ENCODE measurements at places on chromosomes 1 and 21.

- peak; percentile 54 for DNase-seq
These were observed 5.4 kb downstream of the SOAT1 start for GRCh38 chr1:179298952-179299351.

DNA sequence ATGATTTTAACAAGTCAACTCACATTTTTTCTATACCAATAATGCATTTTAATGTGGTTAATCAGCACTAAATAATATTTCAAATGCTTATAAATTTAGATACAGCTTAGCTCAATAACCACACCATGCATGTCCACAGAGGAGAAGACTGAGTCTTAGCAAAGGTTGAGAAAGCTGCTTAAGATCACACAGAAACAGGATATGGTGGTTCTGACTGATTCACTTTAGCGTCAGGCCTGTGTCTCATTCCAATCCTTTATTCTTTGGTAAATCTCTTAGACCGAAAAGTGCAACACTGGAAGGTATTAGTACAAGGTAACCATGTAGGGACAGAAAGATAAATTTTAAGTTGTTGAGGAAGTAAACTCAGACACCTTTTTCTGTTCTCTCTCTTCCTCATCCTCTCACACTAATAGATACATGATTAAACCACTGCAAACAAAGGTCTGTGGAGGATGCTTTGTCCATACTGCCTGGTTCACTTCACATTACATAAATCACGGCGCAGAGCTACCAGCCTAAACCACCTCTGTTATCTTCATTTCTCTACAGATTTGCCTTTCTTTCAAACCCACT is 139.0 kb downstream of the DPYD start:
- no peak for DNase-seq

GRCh38 chr1:215375381-215375780 is 191.7 kb upstream of the KCTD3 start:
- no peak for DNase-seq

- DNase-seq: no peak
These were observed 4.5 kb downstream of the LEFTY2 start for GRCh38 chr1:225936523-225936922.

DNA sequence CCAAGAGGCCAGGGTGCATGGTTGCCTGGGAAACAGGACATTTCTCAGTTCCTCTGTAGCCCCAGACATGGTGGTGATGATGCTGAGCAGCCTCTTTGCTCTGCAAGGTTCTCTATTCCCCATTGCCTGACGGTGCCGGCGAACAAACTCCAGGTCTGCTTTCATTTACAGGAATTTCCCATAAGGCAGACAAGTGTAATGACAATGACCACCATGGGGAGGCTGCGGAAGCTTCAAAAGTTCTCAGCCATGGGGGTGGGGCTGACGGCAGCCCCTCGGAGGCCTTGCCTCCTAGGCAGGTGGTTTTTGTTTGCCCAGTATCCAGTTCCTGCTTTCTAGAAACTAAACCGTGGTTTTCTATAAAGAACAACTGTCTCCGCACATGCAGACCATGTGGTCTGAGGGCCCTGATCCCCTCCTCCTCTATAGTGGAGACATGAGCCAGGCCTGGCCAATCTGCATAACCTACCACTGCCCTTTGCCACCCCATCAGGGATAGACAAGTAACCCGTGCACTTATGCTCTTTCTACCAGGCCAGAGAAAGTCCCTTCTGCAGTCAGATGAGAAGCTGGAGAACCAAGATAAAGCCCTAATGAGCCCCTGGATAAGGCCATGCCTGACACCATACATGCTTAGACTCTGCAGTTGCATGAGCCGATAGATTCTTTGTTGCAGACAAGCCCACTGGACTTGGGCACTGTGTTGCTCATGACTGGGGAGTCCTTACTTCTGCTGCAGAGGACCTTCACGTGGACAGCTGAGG is 54.1 kb downstream of the LDLRAD2 start:
- DNase-seq: no peak
